ENCODE measurements at places on chromosomes 1 and 21. TPM values are rescaled to one million over a fixed set of nuclear protein-coding genes. Genes with fewer than 3 reads are reported as not detected.

GRCh38 chr1:46248122-46248920 lies 758 bp downstream of the RAD54L start:
- DNase-seq: peak; percentile 38

- no peak for DNase-seq
Measured at GRCh38 chr1:210239349-210240111, 6.9 kb downstream of the SERTAD4 start.

B3GALT2 gene
- total RNA-seq: 54.9 TPM

C21orf58 gene
- total RNA-seq: 1.9 TPM

- DNase-seq: no peak
Measured at GRCh38 chr1:186682736-186683135, 2.5 kb upstream of the PTGS2 start.

RNU1-1 gene
- total RNA-seq: 7,768 TPM

OR2T4 gene
- total RNA-seq: not detected

GRCh38 chr1:80755944-80756343 lies 1044.8 kb upstream of the ADGRL2 start:
- DNase-seq: no peak

Measured in right cardiac atrium (tissue), 5 donors.